ENCODE measurements at places on chromosomes 2 and 18. TPM values are rescaled to one million over a fixed set of nuclear protein-coding genes. Genes with fewer than 3 reads are reported as not detected.

- DNase-seq: no peak
- H3K4me3 ChIP-seq: no peak overlapping the region
- no peaks in the 10 kb centered on the region for H3K27me3 ChIP-seq
- H3K4me1 ChIP-seq: no peaks in the 10 kb centered on the region
These were observed 153.7 kb downstream of the GALNT3 start for GRCh38 chr2:165640247-165640929.

DNA sequence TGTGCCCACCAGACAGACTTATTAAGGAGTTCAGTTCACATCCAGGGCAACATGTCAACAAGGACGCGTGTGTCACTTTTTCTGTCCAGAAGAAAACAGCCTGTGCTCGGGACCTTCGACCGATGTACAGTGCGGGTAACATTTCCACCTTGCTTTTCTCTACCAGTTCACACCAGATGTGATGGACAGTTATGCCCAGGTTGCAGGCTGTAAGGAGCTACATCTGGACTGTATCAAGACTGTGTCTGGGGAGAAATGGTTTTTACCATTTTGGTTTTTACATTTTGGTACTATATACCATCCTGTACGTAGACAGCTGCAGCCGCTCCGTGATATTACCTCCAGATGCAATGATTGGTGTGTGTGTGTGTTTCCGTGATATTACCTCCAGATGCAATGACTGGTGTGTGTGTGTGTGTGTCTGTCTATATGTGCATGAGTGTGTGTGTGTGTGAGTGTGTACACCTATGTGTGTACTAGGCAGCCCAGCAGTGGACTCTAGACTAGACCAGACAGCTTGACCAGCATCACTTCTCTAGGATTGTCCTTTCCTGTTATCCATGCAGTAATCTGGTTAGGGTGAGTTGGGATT lies 118.0 kb downstream of the COL6A3 start:
- no peaks in the 10 kb centered on the region for H3K27me3 ChIP-seq
- DNase-seq: no peak
- H3K36me3 ChIP-seq: no peaks in the 10 kb centered on the region
- H3K27ac ChIP-seq: no peak overlapping the region
- peaks cover 23% of the 10 kb centered on the region for H3K4me1 ChIP-seq

- no peak for DNase-seq
- no peak overlapping the region for H3K4me3 ChIP-seq
- H3K27me3 ChIP-seq: no peaks in the 10 kb centered on the region
- no peaks in the 10 kb centered on the region for H3K36me3 ChIP-seq
These were observed 1757.9 kb upstream of the LRRTM1 start for GRCh38 chr2:82062463-82062862.

GRCh38 chr2:9423922-9424272 lies 443 bp downstream of the CPSF3 start:
- no peak for DNase-seq
- H3K4me3 ChIP-seq: peak overlapping the region; percentile 90
- H3K27me3 ChIP-seq: no peaks in the 10 kb centered on the region
- peaks cover 23% of the 10 kb centered on the region for H3K4me1 ChIP-seq
- H3K27ac ChIP-seq: peak overlapping the region; percentile 92

DNA sequence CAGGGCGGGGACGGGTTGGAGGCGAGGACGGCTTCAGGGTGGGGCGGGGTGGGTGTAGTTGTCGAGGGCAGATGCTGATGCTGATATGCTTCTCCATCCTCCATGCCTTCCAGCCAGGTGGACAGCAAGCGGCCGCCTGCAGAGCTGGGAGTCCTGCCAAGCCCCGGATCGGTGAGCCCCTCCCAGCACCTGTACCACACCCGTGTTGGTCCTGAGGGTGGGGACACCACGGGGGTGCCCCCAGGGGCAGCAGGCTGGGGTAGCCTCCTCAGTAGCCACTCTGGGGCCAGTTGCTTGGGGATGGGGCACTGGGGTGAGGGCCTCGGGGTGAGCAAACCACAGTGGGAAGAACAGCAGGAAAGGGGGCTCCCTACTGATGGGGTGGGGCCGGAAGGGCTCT lies 2.6 kb downstream of the ANO7 start:
- H3K27me3 ChIP-seq: no peaks in the 10 kb centered on the region
- H3K36me3 ChIP-seq: no peaks in the 10 kb centered on the region
- H3K4me1 ChIP-seq: no peaks in the 10 kb centered on the region
- H3K27ac ChIP-seq: no peak overlapping the region
- no peak for DNase-seq

DNA sequence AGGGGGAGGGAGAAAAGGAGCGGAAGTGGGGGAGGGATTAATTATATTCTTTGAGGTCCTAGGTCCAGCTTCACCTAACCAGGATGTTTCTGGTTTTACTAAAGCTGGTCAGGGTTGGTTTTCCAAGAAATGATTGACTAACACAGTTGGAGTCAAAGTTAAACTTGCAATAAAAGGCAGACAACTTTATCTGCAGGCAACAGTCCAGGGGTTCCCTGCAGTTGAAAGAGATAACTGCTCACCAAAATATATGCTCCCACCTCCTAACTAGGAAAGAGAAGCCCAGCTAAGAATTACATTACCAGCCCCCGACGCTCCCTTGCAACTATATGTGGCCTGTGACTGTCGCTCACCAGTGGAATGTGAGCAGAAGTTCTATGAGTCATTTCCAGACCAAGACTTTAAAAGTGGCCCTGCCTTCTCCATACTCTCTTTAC lies 140.0 kb upstream of the PKDCC start:
- DNase-seq: no peak
- H3K4me1 ChIP-seq: no peaks in the 10 kb centered on the region
- H3K27ac ChIP-seq: no peak overlapping the region
- H3K27me3 ChIP-seq: no peaks in the 10 kb centered on the region
- H3K4me3 ChIP-seq: no peak overlapping the region

DNA sequence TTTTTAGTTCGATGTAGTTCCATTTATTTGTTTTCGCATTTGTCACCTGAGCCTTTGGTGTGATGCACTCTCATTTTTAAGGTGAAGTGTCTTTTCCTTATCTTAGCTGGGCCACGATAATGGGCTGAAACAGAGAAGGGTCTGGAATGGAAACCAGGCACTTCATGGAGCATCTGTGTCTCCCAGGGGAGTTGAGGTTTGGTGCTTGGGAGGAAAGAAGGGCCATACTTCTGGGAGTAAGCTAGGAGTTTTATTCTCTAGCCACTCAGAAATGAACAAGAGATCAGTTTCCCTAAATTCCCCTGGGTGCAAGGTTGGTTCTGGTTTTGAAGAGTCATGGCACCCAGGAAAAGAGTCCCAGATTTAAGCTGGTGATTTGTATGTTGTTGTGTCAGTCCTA lies 179.4 kb upstream of the CXCR4 start:
- no peak overlapping the region for H3K27ac ChIP-seq
- no peaks in the 10 kb centered on the region for H3K36me3 ChIP-seq
- H3K4me3 ChIP-seq: no peak overlapping the region
- no peak for DNase-seq
- H3K4me1 ChIP-seq: no peaks in the 10 kb centered on the region

The IL36G gene
- total RNA-seq: not detected

The B3GNT7 gene
- 71.2 TPM for total RNA-seq
